ENCODE measurements at places on chromosomes 4 and X.

- DNase-seq: no peak
These were observed 8.3 kb upstream of the DLG3 start for GRCh38 chrX:70436343-70436742.

DNA sequence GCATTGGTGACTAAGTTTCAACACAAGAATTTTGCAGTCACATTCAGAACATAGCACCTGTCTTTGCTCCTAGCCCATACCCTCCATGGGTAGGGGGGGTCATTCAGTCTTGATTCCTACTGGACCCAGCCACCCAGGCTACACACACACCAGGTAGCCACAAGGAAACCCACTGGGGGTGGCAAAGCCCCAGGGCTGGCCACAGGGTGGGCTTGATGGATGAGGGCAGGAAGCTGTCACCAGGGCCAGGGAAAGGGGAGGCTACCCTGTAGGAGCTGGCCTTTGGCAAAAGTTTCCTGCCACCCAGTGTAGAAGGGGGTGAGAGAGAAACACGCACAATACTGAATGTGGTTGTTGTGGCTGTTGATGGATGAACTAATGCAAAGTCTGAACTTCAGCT lies 74.5 kb upstream of the NKX1-1 start:
- no peak for DNase-seq

- DNase-seq: no peak
These were observed 659.6 kb upstream of the INTU start for GRCh38 chr4:126973201-126973600.

- DNase-seq: no peak
These were observed 118.6 kb upstream of the FTHL17 start for GRCh38 chrX:31190221-31190975.

GRCh38 chrX:150773634-150774033 lies 80.4 kb downstream of the MTMR1 start:
- DNase-seq: no peak

DNA sequence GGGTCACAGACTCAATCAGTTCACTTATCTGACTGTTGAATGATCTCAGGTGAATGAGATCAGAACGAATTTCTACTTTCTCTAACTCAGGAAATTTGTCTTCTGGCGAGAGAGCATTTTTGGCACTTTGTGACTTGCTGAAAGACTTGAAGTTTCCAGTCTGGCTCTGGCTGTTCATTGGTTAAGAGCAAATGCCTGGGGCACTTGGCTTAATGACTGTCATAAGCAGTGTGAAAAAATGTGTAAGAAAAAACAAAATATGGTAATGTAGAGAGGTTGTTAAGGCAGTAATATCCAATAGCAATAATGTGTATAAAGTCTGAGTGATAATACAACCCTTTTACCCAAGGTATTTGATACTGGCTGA lies 71.3 kb upstream of the PGRMC2 start:
- DNase-seq: no peak

DNA sequence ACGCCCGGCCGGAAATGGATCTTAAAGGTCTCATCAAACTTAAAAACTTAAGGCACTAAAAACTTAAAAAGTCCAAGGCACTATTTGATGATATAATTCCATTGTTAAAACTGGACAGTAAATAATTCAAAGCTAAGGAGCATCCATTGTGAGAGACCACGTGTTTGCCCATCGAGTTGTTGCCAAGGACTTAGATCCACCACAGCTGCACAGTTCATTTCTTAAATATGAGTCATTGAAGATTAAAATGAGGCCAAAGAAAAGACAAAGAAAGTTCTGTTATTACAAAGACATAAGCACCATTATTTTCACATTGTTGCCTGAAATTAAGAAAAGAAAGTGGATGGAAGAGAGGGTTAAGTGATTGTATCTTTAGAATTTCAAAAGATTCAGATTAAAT lies 411.5 kb upstream of the FTHL17 start:
- no peak for DNase-seq

DNA sequence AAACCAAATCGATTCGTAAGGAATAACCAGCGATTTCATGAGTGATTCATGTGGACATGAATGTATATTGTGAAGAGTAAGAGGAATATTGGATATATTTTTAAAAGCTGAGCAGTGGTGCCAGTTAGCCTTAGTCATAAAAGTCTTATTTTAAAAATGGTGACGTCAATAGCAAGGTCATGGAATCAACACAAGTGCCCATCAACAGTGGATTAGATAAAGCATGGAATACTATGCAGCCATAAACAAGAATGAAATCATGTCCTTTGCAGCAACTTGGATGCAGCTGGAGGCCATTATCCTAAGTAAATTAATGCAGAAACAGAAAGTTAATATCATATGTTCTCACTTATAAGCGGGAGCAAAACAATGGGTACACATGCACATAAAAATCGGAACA lies 89.0 kb upstream of the STOX2 start:
- no peak for DNase-seq

DNA sequence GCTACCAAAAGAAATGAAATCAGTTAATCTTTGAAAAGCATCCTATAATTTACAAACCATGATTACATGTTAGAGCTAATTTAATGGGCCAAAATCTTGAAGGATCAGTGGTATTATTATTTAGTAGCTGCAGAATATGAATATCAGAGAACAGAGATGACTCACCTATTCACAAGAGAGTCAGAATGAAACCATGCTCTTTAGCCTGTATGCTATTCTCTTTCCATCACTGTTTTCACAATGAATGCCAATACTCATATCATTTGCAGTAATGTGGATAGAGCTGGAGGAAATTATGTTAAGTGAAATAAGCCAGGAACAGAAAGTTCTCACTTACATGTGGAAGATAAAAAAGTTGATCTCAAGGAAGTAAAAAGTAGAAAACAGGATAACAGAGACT lies 414.1 kb downstream of the CENPC start:
- no peak for DNase-seq

GRCh38 chrX:69203638-69204037 lies 38.4 kb upstream of the PJA1 start:
- no peak for DNase-seq

- DNase-seq: no peak
These were observed 126.3 kb downstream of the REPS2 start for GRCh38 chrX:17072721-17073230.

DNA sequence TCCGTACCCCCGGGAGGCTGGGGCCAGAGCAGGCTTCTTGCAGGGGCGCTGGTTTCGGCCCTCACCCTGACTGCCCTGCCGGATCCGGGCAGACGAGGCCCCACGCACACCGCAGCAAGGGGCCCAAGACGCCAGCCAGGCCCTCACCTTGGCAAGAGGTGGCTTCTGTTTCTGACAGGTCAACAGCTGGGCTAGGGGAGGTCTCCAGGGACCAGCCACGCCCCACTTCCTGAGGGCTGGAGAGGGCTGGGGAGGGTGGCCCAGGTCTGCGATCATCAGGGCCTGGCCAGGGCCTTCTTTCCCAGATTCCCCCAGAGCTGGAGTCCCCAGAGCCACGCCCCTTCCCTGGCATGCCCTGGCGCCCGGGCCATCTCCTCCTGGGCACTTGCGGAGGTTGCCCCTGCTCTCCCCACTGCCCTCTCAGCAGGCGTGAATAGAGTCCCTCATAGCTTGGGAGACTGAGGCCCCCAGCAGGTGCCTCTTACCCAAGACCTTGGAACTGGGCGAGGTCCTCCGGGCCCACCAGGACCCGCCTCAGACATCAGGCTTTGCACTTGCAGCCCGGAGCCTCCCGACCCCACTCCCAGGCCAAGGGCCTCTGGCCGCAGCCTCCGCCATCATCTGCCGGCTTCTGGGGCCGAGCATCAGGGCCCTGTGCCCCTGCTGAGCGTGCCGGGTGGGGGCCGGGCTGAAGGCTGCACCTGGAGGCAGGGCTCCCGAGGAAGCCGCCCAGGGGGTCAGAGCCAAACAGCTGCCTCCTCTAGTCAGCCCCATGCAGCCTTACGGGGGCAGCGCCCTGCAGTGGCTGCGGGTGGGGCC lies 6.3 kb upstream of the FGFR3 start:
- no peak for DNase-seq

DNA sequence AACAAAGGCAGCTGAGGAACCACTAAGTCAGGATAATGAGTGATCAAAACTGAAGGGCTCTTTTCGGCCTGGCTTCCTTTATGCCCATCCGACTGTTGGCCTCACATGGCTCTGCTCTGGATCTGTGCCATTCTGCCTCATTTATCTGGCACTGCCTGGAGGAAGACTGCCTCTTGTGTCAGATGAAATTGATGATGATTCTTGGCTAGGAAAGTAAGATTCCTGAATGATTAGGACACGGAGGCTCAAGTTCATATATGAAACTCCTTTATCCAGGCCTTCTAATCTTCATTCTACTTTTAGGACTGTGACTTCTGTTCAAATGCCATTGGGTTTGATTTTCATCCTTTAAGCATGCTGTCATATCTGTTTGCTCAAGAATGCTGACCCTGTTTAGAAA lies 475.4 kb upstream of the RPS6KA3 start:
- DNase-seq: no peak

GRCh38 chr4:89447543-89447942 lies 139.9 kb upstream of the GPRIN3 start:
- DNase-seq: no peak

- no peak for DNase-seq
These were observed 46.1 kb upstream of the HOPX start for GRCh38 chr4:56727150-56727549.

- DNase-seq: no peak
These were observed 13.5 kb downstream of the DCHS2 start for GRCh38 chr4:154478128-154478527.

- DNase-seq: no peak
These were observed 25.8 kb downstream of the PPP3CA start for GRCh38 chr4:101321481-101322042.

DNA sequence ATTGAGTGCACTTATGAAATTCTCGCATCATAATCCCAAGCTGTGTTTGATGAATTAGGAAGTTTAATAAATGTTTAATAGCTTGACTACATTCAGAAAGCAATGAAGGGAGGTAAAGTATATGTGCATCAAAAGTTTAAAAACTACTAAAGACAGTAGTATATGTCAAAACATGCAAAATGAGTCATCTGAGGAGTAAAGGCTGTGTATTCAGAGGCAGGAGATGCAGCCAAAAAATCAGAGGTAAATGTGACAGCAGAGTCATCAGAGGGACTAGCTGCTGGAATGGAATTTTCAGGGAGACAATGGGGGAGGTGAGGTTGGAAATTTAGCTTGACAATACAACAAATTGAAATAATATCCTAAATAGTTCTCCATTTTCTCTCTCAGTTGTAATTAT lies 127.0 kb upstream of the FUNDC1 start:
- no peak for DNase-seq

DNA sequence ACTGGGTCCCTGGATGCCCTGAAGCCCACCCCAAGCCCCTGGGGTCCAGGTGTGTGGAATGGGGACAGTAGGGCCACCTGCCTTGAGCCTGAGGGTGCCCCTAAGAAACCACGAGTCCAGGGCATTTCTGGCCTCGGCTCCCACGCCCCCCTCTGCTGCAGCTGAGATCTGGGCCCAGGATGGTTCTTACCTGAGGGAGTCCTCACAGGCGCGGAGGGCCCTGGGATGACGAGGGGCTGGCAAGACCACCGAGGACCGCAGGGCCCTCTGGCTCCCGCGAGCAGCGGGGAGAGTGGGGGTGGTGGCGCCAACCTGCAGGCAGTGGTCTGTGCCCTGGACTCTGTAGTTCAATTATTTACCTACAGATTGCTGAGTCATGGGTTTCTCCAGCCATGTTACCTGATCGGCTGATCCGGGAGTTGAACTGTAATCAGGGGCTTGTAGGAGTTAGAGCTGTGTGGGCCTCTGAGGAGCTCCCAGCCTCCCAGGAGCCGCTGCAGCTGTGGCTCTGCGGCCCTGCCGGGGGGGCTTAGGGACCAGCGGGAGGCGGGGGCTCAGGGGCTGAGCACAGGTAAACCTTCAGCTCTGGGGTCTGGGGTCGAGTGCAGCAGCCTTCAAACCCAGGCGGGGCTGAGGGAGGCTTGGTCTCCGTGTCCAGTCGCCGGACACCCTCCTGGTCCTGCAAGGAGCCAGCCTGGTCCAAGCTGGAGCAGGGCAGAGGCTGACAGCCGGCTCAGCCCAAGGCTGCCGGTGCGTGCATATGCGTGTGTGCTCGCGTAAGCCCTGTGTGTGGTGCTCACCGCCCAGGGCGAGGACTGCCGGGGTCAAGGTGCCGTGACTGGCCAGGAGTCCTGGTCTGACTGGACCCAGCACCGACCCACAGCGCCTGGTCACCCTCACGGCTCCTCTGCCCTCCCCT lies at the start of gene SLC26A1:
SLC26A1 (minus strand) TSS at position 294 of the 919 bp plus-strand sequence. CDS start 1,701 bp downstream, outside the sequence.
- DNase-seq: no peak

DNA sequence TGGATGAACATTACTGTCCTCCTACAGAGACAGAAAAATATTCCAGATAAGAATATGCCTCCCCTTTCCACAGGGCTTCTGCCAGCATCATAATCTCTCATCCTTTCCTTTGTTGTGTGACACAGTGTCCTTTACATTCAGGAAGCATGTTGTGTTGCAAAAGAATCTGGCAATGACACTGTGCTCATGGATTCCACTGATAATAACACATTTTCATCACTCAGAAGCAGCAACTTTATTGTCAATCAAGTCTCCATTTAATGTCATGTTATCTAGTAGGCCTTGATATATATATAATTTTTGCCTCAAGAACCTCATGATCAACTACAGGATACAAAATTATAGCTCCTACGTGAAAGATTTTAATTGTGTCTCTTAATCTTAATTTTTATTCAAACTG lies 833.9 kb downstream of the FSTL5 start:
- DNase-seq: no peak

DNA sequence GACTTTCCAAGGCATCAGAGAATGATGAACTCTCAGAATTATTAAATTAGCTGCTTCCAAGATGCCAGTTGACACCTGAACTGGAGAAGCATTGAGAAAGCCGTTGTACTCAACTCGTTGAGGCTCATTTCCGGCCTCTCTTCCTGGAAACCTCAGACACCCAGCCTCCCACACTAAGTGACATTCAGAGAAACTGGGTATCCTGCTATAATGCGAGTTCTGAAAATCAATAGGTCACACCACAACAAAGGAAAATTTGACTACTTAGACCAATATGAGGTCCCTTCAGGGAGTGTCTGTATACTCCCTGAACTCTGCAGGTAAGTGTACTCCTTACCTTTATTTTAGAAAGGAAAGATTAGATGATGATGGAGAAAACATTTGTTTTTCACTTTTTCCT lies 51.2 kb downstream of the ENPEP start:
- DNase-seq: no peak

- DNase-seq: no peak
These were observed 39.3 kb upstream of the TENM3 start for GRCh38 chr4:182203872-182204411.

DNA sequence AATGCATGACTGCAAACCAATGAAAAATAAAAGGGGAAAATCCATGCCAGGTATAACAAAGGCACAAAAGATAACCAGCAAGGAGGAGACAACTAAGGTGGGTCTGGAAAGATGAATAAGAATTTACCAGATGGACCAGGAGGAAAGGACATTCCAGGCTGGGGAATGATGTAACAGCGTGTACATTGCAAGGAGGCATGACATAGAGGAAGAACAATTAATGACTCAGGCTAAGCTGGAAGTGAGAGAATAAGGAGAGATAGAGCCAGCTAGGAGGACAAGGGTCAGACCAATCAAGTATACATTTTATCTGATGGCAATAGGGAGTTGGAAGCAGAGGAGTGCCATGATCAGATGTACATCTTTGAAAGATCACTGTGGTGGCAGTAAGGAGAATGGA lies 57.0 kb downstream of the MTMR8 start:
- DNase-seq: no peak

- DNase-seq: no peak
These were observed 743.5 kb downstream of the ARAP2 start for GRCh38 chr4:35500812-35501211.

GRCh38 chrX:132025041-132025440 lies 1.9 kb downstream of the STK26 start:
- no peak for DNase-seq

All from BJ (cell line).